ENCODE measurements at places on chromosomes 12 and 14. TPM values are rescaled to one million over a fixed set of nuclear protein-coding genes. Genes with fewer than 3 reads are reported as not detected.
A peak's percentile ranks its signal among the peaks of the same experiment; 100 is the strongest.

DNA sequence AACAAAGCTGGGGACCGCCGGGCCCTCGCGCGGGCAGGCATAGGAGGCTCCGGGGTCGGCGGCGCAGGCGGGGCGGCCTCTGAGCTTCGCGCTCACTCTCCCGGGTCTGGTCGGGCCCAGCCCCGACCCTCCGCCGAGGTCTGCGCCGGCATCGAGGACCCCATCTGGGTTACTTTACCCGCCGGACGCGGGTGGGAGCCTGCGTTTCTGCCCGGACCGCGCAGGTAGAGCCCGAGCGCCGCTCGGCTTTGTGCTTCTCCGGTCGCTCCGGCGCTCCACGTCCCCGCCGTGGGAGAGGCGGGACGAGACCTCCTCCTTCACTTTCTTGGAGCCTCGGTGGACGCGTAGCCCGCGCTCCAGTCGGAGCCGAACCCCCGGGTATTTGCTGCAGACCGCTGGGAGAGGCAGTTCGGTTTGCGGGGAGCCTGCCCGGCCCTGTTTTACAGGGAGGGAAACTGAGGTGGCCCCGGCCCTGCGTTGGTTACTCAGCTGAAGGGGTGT, 63.2 kb downstream of the FBXL14 start:
- no peak for DNase-seq
- peaks cover 32% of the 10 kb centered on the region for H3K4me1 ChIP-seq
- H3K36me3 ChIP-seq: no peaks in the 10 kb centered on the region
- no peak overlapping the region for H3K27ac ChIP-seq
- H3K27me3 ChIP-seq: peaks cover 68% of the 10 kb centered on the region

- H3K4me3 ChIP-seq: no peak overlapping the region
- no peak overlapping the region for H3K27ac ChIP-seq
- no peaks in the 10 kb centered on the region for H3K27me3 ChIP-seq
- no peak for DNase-seq
- H3K36me3 ChIP-seq: peaks cover 15% of the 10 kb centered on the region
- H3K4me1 ChIP-seq: peaks cover 3% of the 10 kb centered on the region
Measured at GRCh38 chr12:113239288-113239771, 18.1 kb downstream of the TPCN1 start.

Gene LTB4R2
- total RNA-seq: 9.6 TPM

GRCh38 chr14:53043027-53043581, 92.3 kb upstream of the FERMT2 start:
- no peaks in the 10 kb centered on the region for H3K27me3 ChIP-seq
- H3K36me3 ChIP-seq: peaks cover 53% of the 10 kb centered on the region
- no peaks in the 10 kb centered on the region for H3K4me1 ChIP-seq
- H3K4me3 ChIP-seq: no peak overlapping the region

Gene PTGES3
- total RNA-seq: 381 TPM

Gene CD163
- total RNA-seq: not detected

DNA sequence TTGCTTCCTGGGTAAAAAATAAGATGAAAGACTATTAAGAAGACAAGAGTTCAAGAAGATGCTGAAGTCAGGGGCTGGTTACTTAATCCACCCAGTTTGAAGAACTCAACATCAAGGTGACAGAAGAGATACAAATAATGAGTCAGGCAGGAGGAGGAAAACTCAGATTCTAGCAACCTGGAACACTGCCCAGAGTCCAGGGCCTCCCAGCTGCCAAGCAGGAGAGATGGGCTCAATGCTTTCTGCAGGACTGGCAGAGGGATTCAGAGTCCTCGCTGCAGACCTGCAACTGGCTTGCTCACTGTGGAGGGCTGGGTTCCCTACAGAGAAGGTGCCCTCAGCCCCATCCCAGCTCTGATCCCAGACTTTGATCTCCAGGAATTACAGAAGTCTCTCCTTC, 28.6 kb upstream of the CEBPE start:
- H3K4me3 ChIP-seq: no peak overlapping the region
- H3K36me3 ChIP-seq: no peaks in the 10 kb centered on the region
- H3K27ac ChIP-seq: no peak overlapping the region
- H3K4me1 ChIP-seq: no peaks in the 10 kb centered on the region
- DNase-seq: no peak
- H3K27me3 ChIP-seq: peaks cover 3% of the 10 kb centered on the region

Gene KLHL33
- total RNA-seq: 0.54 TPM

Gene ALDH1L2
- 7.8 TPM for total RNA-seq

DNA sequence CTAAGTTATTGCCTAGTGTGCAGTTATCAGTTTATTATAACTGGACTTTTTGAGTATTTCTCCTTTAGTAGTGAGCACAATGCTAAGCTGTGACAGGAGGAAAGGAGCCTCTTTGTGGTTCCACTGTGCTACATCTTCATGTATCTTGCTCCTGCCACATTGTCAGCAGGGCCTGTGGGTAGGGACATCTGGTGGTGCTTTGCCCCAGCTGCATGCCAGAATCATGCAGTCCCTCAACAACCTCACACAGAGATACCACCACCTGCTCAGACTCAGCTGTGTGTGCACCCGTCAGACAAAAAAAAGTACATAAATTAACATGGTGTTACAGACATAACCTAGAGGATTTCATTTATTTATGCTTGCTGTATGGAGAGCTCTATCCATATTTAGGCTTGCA, 51.1 kb downstream of the MIS18BP1 start:
- H3K4me1 ChIP-seq: peaks cover 10% of the 10 kb centered on the region
- no peak overlapping the region for H3K4me3 ChIP-seq
- H3K36me3 ChIP-seq: peaks cover 28% of the 10 kb centered on the region

- no peak for DNase-seq
- H3K36me3 ChIP-seq: no peaks in the 10 kb centered on the region
- H3K27ac ChIP-seq: no peak overlapping the region
- no peak overlapping the region for H3K4me3 ChIP-seq
Measured at GRCh38 chr12:68376901-68377300, 44.7 kb upstream of the MDM1 start.

- H3K36me3 ChIP-seq: no peaks in the 10 kb centered on the region
- H3K27me3 ChIP-seq: peaks cover 21% of the 10 kb centered on the region
- no peak overlapping the region for H3K27ac ChIP-seq
- peak overlapping the region; percentile 48 for H3K4me3 ChIP-seq
- DNase-seq: no peak
Measured at GRCh38 chr12:6199531-6200255, 507 bp upstream of the CD9 start.

Gene NFE2
- not detected for total RNA-seq

DNA sequence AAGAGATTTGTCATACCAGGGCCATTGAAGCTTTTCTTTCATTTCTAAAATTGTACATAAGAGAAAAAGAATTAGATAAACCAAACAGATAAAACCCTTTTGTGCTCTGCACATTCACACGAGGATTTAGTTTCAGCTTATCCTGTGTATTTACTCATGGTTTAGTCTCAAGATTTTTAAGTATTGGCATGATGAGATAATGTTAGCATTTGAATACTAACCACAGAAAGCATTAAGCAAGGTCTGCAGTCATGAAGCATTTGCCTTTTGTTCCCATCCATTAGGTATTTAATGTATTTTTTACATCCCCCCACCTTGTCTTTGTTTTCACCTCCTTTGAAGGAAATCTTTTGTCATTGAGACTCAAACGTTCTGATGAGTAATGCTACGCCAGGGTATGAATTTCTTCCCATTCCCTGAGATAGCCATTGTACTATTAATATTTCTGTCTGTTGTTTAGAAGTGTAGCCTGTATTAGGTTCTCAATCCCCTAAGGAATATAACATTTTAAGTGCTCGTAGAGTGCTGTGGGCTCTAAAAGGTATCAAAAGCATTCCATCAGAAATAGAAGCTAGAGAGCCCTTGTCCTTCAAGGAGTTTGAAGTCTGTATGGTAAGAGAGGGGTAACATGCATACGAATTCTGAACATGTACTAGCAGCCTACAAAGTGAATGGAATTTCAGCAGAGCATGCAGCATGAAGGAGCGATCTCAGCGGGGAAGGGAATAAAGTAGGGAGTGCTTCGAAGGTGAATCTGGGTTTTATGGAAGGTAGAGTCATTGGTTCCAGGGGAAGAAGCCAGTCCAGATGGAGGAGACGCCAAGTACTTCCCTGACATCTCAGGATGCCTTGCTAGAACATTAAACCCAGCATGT, 22.3 kb downstream of the CRADD start:
- H3K4me1 ChIP-seq: peaks cover 33% of the 10 kb centered on the region
- no peak overlapping the region for H3K4me3 ChIP-seq
- no peak for DNase-seq
- no peak overlapping the region for H3K27ac ChIP-seq
- H3K36me3 ChIP-seq: peaks cover 3% of the 10 kb centered on the region
- no peaks in the 10 kb centered on the region for H3K27me3 ChIP-seq

DNA sequence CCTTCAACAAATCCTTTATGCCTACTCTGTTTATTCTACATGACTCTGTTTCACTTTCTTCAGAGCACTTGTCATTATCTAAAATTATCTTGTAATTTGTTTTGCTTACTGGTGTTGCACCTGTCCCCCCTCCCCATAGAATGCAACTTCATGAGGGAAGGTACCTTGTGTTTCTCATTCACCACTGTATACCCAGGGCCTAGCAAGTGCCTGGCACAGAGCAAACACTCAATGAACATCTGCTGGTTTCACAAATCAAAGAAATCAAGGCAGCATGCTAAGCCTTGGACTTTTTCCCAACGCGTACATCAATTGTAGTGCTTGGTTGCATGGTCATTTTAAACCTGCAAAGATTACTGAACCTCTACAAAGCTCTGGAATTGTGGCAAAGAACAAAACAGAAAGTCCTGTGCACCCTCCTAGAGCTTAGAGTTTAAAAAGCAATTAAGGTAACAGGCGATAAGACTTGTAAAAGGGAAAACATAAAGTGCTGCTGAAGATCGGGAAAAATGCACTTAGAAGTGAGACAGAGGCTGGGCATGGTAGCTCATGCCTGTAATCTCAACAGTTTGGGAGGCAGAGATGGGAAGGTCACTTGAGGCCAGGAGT, 479.1 kb downstream of the MED13L start:
- H3K27me3 ChIP-seq: peaks cover 4% of the 10 kb centered on the region
- DNase-seq: no peak
- H3K4me3 ChIP-seq: no peak overlapping the region
- H3K27ac ChIP-seq: no peak overlapping the region
- H3K36me3 ChIP-seq: no peaks in the 10 kb centered on the region

DNA sequence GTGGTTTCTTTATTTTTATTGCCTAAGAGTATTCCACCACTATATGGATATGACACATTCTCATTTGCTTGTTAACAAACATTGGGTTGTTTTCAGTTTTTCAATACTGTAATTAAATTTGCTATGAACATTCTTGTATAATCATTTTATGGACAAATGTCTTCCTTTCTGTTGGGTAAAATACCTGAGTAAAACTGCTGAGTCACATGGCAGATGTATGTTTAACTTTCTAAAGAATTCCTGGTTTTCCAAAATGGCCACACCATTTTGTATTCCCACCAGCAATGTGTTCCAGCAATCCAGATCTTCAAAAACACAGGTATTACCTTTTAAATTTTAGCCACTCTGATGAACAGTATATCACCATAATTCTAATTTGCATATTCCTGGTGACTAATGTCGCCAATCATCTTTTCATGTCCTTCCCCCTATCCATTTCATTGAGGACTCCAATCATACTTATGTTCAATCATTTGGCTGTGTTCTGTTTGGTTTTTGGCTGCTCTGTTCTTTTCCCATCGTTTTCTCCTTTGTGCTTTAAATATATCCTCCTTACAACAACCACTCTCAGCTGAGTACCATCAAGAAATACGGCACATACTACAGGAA, 36.0 kb downstream of the CDK17 start:
- H3K27ac ChIP-seq: peak overlapping the region; percentile 44
- H3K27me3 ChIP-seq: no peaks in the 10 kb centered on the region
- no peak for DNase-seq
- H3K36me3 ChIP-seq: no peaks in the 10 kb centered on the region

DNA sequence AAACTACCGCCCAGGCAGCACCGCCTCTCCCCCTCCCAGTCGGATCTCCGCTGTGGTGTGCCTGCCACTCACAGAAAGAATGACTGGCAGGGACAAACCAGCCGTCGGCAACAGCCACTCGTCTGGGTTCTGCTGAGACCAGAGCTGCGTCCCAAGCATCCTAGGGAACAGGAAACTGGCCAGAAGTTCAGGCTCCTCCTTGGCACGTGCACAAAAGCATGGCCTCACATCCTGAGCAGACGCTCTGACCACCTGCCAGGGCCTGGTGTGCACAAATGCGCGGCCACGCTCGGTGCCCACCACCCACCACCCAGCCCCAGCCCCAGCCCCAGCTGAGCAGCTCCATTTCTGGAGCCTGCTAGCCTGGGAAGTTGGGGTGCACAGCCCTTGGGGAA, 214.8 kb downstream of the DPF3 start:
- H3K36me3 ChIP-seq: no peaks in the 10 kb centered on the region
- no peaks in the 10 kb centered on the region for H3K4me1 ChIP-seq
- no peak overlapping the region for H3K4me3 ChIP-seq
- H3K27me3 ChIP-seq: no peaks in the 10 kb centered on the region
- H3K27ac ChIP-seq: no peak overlapping the region
- no peak for DNase-seq

DNA sequence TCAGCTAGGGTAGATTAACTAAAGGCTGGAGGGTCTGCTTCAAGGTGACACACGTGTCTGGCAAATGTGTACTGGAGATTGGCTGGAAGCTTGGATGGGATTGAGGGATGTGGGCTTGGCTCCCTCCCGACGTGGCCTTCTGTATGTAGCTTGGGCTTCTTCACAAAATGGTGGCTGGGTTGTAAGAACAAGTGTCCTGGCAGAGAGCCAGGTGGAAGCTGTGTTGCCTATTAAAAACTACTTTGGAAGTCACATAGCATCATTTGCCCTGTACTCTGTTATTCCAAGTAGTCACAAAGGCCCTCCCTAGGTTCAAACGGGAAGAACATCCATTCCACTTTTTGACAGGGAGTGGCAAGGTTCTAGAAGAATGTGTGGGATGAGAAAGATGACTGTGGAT, 174.1 kb upstream of the PRICKLE1 start:
- H3K4me3 ChIP-seq: no peak overlapping the region
- no peaks in the 10 kb centered on the region for H3K36me3 ChIP-seq
- DNase-seq: no peak

Gene SLC25A21
- total RNA-seq: not detected

Gene IL22
- not detected for total RNA-seq

- H3K27me3 ChIP-seq: no peaks in the 10 kb centered on the region
- peak overlapping the region; percentile 98 for H3K27ac ChIP-seq
- DNase-seq: peak; percentile 57
- H3K4me1 ChIP-seq: peaks cover 92% of the 10 kb centered on the region
- H3K4me3 ChIP-seq: peak overlapping the region; percentile 34
- H3K36me3 ChIP-seq: peaks cover 72% of the 10 kb centered on the region
Measured at GRCh38 chr12:120010661-120011230, 21.7 kb downstream of the BICDL1 start.

DNA sequence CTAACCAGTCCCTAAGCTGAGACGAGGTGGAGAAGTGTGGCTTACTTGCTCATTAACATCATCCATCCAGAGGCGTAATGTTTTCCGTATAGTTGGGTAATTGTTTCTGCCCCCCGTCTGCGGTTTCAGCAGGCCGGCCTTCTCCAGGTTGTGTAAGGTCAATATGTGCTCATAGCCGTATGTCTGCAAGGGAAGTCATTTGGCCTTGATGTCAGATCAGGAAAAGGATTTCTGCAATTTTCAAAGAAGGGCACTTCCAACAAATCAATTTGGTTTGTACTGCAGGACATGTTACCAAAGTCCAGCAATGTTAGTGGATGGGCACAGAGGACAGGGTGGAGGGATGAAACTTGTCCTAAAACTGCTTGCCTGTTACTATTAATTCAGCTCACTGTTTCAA, 9.9 kb upstream of the DIABLO start:
- H3K4me3 ChIP-seq: no peak overlapping the region
- H3K27ac ChIP-seq: no peak overlapping the region
- H3K27me3 ChIP-seq: no peaks in the 10 kb centered on the region
- no peak for DNase-seq
- peaks cover 25% of the 10 kb centered on the region for H3K36me3 ChIP-seq
- H3K4me1 ChIP-seq: peaks cover 2% of the 10 kb centered on the region

All from activated CD8-positive, alpha-beta T cell treated with anti-CD3 and anti-CD28 coated beads for 36 hours (primary cell).